ENCODE measurements at places on chromosomes 13 and 19.
A peak's percentile ranks its signal among the peaks of the same experiment; 100 is the strongest.

DNA sequence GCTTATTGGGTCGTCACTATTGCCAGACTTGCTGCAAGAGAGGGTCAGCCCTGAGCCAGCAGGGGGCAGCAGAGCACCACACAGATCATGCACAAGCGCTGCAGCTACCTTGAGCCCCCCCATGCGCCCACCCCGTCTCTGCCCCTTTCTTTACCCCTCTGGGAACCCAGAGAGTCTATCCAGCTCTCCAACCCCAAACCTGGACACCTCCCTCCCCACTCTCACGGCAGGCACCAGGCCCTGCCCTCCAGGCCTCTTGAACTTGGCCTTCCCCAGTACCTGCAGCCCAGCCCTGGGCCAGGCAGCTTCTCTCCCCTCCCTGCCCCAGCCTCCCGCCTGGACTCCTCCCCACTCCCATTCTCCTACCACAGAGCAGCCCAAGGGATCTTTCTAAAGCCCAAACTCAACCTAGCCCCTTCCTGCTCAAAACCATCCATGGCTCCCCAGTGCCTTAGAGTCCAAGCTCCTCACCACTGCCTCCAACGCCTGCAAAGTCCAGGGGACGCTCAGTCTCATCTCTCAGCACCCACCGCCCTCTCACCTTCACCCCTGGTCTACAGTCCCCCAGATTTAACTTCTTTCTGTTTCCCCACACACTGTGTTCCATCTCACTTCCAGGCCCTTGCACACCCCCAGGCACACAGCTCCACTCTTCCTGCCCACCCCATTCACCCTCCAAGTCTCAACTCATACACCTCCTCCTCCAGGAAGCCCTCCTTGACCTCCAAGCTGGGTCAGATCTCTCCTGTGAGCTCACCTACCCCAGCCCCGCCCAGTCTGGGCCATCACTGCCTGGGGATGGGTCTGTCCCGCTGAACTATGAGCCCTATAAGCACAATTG, 9.4 kb upstream of the CEACAM16 start:
- DNase-seq: no peak

GRCh38 chr13:25616674-25617073, 244.9 kb downstream of the ATP8A2 start:
- DNase-seq: no peak

DNA sequence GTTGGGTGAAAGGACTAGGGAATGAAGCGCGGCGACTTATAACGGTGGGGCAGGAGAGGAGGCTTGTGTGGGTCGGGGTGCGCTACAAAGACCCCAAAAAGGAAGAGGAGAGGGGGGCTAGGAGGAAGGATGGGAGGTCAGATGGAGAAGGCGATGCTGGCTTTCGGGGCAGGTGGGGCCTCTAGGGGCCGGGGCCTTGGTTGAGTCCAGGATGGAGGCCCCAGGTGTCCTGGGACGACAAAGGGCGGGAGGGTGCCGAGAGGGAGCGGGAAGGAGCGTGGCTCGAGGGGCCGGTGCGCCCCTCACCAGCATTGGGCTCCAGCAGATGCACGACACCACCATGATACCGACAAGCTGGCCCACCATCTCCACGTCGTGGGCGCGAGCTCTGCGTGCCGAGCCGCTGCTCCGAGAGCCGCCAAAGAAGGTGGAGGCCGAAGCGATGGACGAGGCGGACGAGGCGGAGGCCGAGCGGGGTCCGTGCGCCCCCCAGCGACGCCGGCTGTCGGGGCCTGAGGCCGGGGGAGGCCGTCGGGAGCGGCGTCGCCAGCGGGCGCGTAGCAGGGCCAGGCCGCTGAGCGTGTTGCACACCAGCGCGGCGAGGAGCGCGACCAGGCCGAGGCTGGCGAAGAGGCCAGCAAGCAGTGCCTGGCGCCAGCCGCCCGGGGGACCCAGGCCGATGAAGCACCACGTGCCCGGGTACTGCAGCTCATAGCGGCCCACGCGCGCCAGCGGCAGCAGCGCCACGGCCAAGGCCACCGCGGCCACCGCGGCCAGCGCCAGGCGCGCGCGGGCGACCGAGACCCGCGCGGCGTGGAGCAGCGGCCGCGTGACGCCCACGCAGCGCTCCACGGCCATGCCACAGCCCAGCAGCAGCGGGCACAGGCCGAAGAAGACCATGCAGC, 1.8 kb downstream of the PTGER1 start:
- no peak for DNase-seq

DNA sequence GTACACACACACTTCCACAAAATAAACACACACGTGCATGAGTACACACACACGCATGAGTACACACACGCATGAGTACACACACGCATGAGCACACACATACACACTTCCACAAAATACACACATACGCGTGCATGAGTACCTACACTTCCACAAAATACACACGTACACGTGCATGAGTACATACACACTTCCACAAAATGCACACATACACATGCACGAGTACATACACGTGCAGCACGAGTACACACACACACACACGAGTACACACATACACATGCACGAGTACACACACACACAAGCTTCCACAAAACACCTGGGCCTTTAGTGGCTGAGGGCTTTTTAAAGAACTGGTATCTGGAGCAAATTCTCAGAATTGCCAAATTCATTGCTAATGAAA, 619.3 kb downstream of the GPC5 start:
- no peak for DNase-seq

- DNase-seq: no peak
These were observed 575 bp downstream of the SHFL start for GRCh38 chr19:10086591-10087192.

DNA sequence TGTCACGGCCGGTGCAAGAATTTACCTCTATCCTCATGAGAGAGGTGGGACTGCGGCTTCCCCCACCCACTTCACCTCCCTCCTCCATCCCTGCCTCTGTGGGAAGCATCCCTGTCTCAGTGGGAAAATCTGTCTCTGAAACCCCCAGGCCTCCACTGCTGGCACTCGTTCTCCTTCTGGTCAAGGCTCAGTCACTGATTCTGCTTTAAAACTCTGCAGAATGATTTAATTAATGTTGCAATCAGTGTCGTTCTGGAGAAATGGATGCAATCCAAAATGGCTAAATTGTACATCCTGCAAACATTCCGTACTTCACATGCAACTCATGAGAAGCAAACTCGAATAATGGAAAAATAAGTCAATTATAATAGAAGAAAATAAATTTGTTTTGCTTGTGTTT, 5.6 kb downstream of the RASL11A start:
- DNase-seq: no peak

DNA sequence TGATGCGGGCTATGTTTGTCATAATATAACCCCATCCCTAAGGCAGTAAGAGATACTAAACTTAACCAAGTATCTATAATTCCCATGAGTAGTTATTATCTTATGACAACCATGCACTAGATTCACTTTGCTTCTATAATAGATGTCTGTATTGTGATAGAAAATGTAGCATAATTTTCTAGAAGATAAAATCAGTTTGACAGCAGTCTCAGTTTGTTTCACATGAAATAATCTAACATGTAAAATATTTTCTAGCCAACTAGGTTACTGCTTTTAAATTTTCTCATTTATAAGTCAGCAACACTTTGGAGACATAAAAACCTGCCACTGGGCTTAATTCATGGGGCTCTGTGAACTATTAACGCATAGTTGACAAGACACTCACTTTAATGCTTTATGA, 1410.7 kb upstream of the ATXN8OS start:
- no peak for DNase-seq

- no peak for DNase-seq
These were observed 39.1 kb downstream of the USP12 start for GRCh38 chr13:27132538-27132937.

- no peak for DNase-seq
These were observed 1.8 kb upstream of the CALR start for GRCh38 chr19:12936582-12936981.

- DNase-seq: no peak
These were observed 6.4 kb upstream of the PROZ start for GRCh38 chr13:113151745-113152690.

DNA sequence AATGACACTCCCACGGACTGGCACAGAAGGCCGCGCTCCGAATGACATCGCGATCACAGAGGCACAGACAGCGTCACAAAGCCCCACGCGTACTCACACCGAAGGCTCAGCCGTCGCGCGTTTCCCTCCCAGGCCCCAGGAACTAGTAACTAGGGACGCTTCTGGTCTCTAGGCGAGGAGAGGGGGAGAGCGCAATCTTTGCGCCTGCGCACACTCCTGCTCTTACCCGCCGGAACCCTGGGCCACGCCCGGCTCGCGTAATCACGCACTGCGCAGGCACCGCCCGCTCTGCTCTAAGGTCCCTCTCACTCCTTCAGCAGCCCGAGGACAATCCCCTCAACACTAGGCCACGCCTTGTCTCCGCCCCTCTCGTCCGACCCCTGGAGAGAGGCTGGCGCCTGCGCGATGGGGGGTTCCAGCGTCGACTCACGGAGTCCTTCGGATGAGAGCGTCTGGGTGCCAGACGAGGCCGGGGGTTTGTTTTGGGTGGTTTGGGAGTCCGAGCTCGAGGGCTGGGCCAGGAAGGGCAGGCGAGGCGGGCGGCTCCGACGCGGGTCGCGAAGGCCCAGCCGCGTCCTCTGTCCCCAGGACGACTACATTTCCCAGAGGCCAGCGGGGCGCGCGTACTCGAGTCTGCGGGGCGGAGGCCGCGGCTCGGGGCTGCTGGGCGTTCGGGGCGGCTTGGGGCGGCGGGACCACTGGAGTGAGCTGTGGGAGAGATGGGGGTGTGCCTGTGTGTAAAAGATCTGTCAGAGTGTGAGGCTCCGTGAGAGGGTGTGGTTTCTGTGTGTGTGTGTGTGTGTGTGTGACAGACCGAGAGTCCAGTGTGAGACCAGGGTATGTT, at the start of gene ZNF471:
TSS of gene ZNF471 (plus strand) at position 410 of the 844 bp plus-strand sequence. CDS start 3,717 bp downstream, outside the sequence.
- peak; percentile 70 for DNase-seq

DNA sequence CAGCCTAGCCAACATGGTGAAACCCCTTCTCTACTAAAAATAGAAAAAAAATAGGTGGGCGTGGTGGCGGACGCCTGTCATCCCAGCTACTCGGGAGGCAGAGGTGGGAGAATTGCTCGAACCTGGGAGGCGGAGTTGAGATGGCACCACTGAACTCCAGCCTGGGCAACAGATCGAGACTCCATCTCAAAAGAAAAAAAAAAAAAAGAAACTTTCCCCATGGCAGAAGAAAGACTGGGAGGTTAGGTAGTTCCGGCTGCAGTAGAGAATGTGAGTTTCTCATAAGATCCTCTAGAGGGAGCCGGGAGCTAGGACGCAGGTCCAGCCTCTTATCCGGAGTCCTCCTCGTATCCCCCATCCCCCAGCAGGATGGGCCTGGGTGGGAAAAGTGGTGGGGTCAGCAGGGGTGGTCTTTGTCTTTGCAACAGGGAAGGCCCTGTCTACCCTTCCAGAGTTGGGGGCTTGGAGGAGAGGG, 13.2 kb upstream of the CREB3L3 start:
- DNase-seq: no peak

- no peak for DNase-seq
These were observed 173.1 kb downstream of the POU4F1 start for GRCh38 chr13:78430166-78430791.

- no peak for DNase-seq
These were observed 5.9 kb downstream of the HCN2 start for GRCh38 chr19:595326-596262.

GRCh38 chr13:66322936-66323335, 907.2 kb downstream of the PCDH9 start:
- DNase-seq: no peak

GRCh38 chr19:42199440-42200115, 17.9 kb downstream of the DEDD2 start:
- DNase-seq: no peak

GRCh38 chr19:2678044-2678671, 24.3 kb downstream of the GNG7 start:
- DNase-seq: no peak

DNA sequence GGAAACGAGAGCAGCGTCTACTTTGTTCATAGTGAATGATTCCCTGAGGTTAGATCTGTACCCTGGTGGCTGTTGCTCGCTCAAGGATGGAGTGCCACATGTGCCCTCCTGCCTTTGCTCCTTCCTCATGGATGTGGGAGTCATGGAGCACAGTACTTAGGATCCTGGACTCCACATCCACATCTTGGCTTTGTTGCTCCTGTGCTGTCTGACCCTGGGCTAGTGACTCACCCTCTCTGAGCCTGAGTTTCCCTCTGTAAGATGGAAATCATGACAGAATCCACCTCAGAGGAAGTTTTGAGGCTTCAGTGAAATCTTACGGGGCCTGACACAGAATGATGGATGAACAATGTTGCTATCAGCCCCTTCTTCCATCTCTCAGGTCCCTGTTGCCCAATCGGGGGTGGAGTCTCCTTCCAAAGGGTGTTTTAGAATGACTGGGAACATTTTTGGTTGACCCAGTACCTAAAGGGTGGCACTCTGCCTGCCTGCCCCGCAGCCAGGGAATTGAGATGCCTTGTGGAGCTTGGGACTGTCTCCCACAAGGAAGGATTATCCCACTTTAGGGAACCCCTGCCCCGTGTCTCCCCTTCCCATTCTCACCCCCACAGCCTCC, 9.8 kb upstream of the TIMM50 start:
- DNase-seq: no peak

DNA sequence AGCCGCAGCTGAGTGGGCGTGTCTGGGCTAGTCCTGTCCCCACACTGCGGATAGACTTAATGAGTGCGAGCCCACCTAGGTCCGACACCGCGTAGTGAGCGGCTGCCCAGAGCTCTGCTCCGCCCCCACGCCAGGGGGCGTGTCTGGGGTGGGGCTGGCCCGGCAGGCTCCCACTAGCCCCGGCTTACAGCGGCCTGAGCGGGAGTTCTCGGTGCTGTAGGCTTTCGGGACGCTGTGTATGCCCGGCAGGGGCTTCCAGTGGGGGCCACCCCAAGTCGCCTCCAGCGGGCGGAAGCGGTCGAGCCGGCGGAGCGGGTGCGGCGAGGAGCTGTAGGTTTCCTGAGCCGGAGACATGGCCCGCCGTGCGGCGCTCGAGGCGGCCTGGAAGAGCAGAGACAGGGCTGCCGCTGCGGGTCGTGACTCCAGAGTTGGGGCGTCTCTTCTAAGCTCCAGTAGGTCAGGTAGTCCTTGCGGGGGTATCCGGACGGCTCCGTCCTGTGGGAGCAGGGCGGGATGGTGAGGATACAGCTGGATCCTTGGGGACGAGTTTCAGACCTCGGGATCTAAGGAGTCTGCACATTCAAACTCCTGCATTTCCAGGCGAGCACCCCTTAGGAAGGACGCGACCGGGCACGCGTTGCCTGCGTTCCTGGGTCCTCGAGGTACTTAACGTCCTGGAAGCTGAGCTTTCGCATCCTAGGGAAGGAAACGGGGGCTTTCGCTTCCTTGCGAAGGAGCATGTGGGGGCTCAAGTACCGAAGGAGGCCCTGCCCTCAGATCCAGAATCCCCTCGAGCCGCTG, 1.2 kb downstream of the CGB7 start:
- DNase-seq: no peak

DNA sequence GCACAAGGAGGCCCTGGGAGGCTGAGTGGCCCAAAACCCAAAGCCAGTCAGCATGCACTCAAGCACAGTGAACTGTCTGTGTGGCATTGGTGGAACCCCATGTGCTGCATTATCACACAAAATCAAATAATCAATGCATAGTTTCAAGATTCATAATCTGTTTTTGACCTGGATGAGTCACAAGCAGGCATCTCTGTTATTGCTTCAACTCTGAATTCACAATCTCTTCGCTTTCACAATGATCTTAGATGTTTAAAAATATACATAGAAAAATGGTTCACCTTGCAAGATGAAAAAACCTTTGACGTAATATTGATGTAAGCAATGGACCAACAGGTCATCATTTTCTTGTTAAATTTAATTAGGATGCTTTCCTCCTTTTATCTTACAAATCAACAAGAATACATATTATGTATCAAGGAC, 455.4 kb downstream of the IRS2 start:
- no peak for DNase-seq

Measured in NCI-H1417 treated with DMSO at 0.1 percent for 48 hours (cell line).